ENCODE measurements at places on chromosomes 7 and 10.

GRCh38 chr10:102460836-102461186 lies 9.5 kb upstream of the C10orf95 start:
- no peak for DNase-seq

DNA sequence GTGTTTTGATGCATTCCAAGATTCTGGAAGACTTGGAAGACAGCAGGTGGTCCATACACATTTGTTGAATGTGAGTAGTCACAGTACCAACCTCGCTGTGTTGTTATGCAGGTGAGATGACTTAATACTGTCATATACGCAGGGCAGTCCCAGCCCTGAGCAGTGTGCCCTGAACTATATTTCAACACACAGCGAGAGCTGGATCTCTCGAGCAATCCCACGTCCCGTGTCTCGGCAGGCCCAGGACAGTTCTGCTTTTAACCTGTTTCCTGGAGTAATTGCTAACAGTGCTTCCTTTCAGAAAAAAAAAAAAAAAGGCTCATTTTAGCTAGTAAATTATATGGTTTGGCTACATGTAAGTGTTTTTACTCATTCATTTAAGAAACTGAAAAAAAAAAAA lies 179.7 kb downstream of the PRKCQ start:
- DNase-seq = no peak

DNA sequence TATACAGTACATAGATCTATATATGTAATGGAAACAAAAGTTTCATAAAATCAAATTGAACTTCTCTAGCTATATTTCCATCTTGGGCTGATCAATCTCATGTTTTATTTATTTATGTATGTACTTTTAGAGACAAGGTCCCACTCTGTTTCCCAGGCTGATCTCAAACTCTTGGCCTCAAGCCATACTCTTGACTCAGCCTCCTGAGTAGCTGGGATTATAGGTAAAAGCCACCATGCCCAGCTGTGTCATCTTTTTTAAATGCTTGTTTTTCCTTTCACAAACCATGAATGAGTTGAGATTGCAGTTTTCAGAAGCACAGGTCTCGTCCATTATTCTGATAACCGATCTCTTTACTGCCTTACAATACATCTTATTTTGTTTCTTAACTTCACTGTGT lies 400.9 kb downstream of the KCNMA1 start:
- no peak for DNase-seq

GRCh38 chr7:22549051-22549450 lies 49.1 kb upstream of the STEAP1B start:
- DNase-seq = no peak

GRCh38 chr10:124683814-124684213 lies 60.4 kb downstream of the FAM53B start:
- no peak for DNase-seq

- DNase-seq = no peak
These were observed 2.9 kb upstream of the MYOZ1 start for GRCh38 chr10:73644015-73644743.

GRCh38 chr10:103193820-103194529 lies 903 bp upstream of the NT5C2 start:
- DNase-seq = no peak

DNA sequence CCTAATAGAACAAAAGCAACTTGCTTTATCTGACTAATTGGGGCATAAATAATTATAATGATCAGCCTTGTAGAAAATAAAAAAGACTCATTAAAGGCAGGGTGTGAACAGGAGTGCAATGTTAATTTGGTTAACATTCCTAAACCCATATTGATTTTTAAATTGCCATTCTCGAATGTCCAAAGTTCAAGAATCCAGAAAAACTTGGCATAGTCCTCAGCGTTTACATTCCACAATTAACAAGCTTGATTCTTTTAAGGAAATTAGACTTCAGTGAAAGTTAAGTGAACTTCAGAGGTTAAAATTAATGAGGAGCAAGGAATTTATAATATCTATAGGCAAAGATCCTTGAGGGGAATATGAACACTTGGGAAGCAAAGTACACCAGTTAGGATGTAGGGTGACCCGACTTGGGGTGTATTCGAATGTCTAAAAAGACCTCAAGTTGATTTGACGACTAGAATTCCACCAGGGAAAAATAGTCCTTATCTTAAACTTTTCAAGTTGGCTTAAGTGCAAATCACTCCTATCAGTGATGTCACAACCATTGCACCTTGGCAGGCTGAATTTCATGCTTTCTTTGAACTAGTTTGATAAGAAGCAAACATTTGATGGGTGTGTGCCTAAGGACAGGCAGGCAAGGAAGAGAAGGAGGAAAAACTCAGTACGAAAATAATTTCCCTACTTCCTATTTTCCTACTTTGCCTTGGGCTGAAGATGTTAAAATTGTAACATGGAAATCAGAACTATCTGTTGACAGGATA lies 830.4 kb upstream of the COBL start:
- DNase-seq = no peak

DNA sequence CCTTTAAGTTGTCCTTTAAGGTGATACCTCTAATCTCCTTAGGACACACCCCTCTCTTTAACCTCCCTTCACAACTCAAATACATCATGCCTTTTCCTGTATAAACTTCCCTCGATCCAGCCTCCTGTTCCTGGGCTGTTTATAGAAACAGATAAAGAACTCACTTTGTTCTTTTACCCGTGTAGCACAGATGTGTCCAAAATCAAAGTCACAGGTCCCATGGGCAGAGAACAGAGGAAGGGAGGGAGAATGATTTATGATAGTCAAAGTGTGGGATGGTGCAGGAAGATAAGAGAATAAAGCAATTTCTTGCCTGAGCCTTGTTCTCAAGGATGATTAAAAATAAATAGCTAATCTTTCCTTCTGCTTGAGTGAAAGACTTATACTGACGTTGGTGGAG lies 50.3 kb upstream of the CABCOCO1 start:
- DNase-seq = no peak

DNA sequence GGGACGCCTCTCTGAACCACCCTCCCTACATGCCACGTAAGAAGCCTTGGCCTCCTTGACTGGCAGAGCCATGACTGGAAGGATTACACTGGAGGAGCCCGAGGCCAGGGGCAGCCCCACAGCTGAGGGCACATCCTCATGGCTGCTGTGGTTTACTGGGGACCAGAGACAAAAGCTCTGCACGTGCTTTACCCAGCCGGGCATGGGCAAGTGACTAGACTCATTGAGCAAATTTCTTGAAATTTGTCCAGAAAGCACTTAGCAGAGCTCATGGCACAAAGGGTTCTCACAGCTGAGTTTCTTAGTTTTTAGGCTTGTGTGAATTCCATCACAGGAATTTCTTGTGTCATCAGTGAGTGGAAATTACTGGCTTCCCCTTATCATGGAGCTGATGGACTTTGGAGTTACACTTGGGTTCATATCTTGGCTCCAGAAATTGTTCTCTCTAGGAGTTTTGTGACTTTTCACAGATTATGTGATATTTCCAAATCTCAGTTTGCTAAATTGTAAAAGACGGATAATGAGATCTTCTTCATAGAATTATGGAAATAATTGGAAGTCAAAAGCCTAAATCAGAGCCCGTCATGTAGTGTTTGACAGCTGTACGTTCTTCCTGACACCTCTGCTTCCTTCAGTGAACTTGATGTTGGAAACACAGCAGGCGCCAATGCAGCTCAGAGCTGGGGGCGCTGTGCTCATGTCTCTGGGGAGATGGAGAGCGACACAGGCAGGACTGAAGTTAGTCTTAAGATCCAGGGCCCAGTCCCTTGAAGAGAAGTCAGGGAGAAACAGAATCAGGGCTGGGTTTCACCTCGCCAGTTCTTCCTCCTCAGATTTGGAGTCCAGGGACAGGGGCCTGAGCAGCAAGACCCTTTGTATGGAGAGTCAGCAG lies 47.7 kb upstream of the MGAM2 start:
- no peak for DNase-seq

- DNase-seq = no peak
These were observed 57.1 kb downstream of the PLPP4 start for GRCh38 chr10:120514035-120514620.

GRCh38 chr10:126770809-126771208 lies 100.3 kb upstream of the C10orf90 start:
- DNase-seq = no peak

- DNase-seq = no peak
These were observed 201.8 kb downstream of the XPNPEP1 start for GRCh38 chr10:109721453-109722064.

DNA sequence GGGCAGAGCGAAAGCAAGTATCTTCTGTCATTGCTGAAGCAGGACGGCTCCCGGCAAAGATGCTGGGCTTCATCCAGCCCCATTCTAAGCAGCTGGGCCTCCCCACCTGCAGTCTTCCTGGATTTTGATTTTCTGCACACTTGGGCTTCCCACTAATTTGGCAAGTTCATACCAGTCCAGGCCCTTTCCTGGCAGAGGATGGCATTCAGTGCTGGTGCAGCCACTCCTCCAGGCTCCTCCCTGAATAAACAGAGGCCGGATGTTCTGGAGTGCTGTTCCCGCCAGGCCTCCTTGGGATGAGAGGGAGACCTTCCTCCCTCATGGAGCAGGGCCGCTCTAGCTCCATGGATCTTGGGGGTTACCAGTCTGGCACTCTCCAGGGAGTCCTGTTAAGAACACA lies 3.4 kb downstream of the BAG3 start:
- no peak for DNase-seq

DNA sequence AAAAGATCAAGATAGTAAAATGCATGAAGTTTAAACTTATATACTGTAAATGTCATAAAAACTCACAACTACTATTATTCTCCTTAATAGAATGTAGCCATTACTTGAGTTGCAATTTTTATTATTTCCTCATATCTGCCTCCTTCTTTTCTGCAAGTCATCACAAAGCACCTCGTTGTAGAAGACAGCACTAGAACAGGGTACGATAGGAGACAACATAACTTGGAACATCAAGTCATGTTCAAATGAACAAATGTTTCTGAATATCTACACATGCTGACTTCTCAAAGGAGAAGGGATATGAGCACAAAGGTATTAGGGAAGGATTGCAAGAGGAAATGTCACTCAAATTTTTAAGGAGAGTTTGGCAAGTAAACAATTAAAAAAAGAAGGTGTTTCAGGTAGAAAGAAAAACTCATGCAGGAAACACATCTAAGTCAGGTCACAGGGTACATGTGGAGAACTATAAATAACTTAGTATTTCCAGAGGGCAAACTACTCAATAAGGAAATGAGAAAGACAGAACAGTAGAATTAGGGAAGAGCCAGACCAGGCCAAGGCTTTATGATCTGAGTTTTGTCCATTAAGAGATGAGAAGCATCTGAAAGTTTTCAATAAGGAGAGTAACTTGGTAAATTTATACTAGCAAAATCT lies 186.7 kb downstream of the CRPPA start:
- DNase-seq = no peak

DNA sequence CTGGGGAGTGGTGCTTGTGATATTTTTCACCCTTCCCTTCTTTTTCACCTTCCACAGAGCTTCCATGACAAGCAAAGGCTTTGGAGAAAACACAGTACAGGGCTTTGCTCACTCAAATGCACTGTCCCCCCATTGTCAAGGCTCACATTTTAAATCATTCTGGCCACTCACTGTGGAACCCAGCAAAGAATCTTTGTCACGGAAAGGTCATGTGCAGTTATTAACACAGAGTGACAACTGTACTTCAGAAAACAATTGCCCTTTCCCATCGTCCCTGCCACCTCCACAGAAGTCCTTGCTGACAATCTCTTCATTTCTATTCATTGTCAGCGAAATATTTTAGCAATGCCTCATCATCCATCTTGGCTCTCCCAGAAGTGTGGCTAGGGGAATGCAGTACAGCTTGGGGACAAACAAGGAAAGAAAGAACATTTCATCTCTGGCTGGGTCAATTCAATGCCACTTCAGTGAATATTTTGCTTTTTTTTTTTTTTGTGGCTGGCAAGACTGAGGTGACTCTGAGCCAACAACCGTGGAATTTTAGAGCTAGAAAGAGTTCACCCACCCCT lies 851.0 kb downstream of the KCNMA1 start:
- DNase-seq = no peak

- DNase-seq = no peak
These were observed 103.7 kb downstream of the HIP1 start for GRCh38 chr7:75635036-75635435.

GRCh38 chr7:5590596-5591277 lies 167.1 kb upstream of the TNRC18 start:
- DNase-seq = no peak

DNA sequence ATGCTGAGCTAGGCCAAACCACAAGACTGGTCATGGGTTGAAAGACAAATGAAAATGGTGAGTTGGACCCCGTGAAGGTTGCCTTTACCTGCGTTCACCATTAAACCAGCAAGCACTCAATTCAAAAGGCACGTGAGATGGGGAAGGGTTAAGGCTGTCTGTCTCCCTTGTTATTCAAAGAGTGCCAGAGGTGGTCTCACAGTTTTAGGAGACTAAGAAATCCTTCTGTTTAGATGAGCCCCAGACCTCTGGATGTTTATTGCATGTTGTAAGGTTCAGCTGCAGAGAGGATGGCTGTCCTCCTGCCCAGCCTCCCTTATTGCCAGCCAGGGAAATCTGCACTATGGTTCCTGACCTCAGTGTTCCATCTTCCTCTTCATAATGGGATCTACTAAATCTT lies 498.0 kb upstream of the CELF2 start:
- DNase-seq = no peak

DNA sequence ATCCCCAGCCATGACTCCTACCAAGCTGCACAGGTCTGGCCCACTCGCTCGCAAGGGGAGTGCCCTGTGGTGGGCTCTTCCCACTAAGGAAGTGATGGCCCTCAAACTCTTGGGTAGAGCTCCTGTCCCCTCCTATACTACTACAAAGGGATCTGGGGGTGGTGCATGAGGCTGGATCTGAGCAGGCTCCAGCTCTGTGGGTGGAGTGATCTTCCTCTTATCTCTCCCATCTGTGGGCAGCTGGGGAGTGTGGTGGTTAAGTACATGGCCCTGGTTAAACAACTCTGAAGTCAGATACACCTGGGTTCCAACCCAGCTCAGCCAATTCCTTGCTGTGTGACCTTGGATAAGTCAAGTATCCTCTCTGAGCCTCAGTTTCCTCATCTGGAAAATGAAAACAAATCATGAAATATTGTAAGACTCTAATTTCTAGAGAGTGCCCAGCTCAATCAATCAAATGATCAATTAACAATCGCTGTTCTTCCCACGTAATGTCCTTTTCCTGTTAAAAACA lies 17.4 kb downstream of the DDIT4 start:
- no peak for DNase-seq

DNA sequence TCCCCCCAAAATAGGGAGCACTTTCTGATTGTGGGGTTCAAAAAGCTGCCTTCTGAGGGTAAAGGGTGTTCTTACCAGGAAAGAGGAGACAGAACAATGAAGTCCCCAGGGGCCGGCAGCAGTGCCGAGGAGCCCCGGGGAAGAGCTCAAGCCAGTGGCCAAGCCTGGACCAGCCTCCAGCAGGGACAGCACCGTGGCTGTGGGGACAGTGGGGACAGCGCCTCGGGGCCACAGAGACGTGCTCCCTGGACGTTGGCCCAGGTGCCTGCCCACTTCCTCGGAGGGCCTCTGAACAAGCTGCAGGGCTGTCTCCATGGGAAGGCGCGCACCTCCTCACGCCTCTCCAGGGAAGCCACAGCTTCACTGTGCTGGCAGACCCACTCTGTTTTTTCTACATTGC lies 312.6 kb downstream of the PTPRN2 start:
- no peak for DNase-seq

Data from cortex of kidney (tissue), 1 donor.